Stimulated activated naive B cell treated with anti-CD40 and anti-IgM and Interleukin-4, amounts not matched to agents 10 μg/mL and 1 μg/mL and 100 μg/mL, for 72 hours (primary cell): ENCODE measurements at places on chromosomes 4 and X.

DNA sequence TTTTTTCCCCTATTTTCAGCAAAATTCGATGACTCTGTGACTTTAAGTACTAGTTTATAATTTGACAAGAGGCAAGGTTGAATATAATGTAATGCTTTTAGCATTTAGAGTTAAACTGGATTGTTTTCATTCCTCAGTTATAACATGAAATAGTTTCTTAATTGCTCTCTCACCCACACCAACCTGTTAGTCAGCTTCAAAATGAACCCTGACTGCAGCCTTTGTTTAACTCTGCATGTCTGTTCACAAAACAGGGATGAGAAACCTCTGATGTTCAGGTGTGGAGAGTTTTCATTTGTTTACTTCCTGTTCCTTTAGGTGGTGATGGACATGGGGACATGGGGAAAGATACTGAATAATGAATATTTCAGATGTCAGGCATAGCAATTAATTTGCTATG, 49.9 kb upstream of the MND1 start:
- DNase-seq, result no peak

DNA sequence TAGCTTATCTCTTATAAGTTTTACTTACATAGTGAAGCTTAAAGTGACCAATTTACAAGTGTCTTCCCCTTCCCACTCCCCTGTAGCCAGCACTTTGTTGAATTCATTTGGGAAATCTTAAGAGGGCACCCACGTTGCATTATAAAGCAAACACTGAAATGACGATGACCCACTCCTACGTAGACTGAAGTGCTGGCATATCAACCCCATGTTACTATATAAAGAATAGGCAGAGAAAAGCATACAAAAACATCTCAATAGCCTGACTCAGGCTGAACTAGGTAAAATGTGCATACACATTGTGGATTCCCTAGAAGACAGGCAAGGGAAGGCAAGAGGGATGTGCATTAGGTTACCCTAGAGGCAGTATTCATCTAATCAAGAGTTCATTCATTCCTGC, 313.4 kb downstream of the TENM3 start:
- DNase-seq, result no peak

- DNase-seq, result no peak
Measured at GRCh38 chrX:124018023-124018422, 56.5 kb downstream of the STAG2 start.

GRCh38 chrX:40579900-40580536, 752 bp upstream of the ATP6AP2 start:
- DNase-seq, result no peak

DNA sequence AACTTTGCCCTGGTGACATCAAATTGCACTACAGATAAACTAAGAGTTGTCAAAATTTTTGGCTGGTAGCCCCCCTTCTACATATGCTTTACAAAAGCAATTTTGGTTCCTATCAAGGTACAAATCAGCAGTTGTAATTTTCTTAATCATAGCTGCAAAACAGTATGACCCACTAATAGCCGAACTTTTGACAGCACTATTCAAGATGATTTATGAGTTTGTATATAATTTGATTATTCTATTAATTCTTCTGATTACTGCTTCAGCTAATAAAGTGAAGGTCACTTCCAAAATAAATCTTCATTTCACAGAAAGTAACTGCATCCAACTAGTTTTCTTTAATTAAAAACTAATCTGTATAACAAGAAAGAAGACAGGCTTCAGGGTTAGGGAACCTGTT, 119.6 kb downstream of the CHM start:
- DNase-seq, result no peak

DNA sequence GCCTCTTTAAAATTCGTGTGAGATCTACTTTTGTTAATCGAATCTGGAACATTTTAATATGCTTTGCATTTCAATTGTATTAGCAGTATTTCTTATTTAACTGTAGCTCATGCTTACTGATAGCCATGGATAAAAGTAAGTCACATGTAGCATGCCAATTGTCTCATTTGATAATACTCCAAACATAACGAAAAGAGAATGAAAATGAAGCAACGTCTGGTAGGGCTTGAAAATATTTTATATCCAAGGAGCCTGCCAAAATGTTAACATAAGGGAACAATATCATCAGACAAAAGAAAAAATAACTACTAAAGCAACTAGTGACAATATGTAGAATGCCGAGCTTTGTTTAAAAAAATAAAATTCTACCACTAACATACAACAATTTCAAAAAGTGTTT, 94.1 kb upstream of the MID1 start:
- no peak for DNase-seq

DNA sequence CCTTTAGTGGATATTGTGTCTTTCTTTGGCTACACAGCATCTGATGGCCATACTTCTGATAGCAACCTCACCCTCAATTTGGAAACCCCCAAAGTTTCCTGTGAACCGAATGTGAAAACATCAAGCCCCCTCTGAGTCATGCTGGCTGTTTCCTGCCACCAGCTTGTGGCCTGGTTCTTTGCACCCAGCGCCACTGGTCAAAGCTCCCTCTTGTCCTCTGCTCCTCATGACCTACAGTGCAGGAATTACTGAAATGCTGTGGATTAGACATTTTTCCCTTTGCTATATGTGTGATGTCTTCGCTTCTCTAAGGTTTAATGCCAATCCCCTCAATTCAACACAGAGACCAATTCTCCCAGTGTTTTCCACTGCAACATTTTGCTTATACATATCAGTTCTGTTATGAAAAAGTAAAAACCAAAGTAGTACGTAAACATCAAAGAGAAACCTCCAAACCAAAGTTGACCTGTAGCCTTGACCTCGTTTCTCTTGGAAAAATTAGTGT, 224.0 kb upstream of the TENM3 start:
- DNase-seq, result no peak

- DNase-seq, result no peak
Measured at GRCh38 chr4:26003056-26003455, 89.0 kb downstream of the SMIM20 start.

- DNase-seq, result no peak
Measured at GRCh38 chr4:151519728-151520415, 110.9 kb downstream of the FHIP1A start.

- DNase-seq, result no peak
Measured at GRCh38 chr4:139919004-139919403, 235.0 kb downstream of the MAML3 start.

DNA sequence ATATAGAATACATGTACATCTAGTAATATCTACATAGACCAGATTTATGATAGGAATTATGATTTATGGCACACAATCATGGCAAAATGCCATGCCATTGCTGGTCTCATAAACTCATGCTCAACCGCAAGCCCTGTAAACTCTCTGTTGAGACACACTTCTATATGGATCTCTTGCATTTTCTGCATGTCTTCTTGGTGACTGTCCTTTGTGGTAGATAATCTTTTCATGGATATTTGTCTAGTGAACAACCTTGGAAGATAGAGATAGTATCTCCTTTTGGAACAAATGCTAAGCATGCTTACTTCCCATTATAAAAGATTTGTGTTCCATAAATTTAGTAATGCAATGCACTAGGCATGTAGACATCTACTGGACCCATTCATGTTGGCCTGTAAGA, 328.0 kb downstream of the NAF1 start:
- no peak for DNase-seq

- DNase-seq, result no peak
Measured at GRCh38 chrX:7218321-7219152, 70.6 kb upstream of the PUDP start.

DNA sequence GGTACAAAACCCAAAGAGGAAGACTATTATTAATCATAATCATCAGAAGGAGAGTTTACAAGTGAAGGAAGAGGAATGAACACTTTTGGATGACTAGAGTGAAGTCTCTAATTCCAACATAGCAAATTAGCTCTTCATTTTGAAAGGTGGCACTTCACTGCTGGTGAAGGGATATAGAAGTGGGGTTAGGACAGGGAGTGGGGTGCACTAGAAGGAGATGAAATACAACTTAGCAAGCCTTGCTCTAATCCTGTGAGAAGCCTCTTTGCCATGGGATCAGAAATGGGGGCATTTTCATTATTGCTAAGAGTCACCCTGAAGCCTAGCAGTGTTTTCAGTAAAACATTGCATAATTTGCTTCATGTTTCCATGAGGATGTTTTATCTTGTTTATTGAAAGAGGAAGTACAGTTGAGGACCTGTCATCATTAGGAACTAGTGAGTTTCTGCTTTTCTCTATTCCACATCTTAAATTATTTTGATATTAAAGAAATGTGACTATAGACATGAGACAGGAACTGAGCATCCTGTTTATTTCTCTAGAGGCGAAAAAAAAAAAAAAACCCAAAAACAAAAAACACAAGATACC, 9.3 kb upstream of the GRPR start:
- no peak for DNase-seq

DNA sequence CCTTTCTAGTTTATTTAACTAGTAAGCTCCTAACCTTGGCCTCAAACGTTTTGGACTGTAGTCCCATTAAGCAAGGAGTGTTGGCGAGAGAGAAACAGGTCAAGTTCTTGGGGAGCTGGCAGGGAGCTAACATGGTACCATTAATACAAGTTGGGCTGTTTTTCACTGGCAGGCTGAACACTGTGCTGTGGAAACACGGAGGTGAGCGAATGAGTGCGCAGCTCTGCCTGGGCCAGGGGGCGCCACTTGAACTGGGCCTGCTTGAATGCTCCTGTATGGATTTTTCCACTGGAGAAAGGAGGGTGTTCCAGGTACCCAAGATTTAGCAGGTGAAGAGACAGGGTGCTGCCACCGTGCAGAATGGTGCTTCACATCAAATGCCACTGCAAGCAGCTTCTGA, 7.4 kb upstream of the SMS start:
- no peak for DNase-seq

DNA sequence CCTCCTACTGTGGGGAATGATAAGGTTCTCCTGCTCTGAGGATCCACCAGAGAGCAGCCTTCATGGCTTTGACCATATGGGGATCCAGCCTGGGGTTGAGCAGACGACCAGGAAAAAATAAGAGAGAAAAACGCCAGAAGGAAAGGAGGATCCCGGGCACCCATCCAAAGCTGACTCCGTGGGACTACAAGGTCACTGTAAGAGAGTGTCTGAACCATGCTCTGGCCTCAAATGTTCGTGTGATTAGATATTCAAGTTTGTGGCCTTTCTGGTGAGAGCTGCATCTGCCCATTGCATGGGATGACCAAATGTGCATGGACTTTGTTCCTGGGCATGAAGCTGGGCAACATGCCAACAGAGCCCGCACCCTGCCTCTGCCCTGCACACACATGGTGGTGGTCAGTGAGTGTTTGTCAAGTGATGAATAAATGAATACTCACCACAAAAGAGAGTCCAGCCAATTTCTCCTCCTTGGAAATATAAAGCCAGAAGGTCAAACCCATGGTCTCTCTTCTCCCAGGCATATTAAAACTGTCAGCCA, 346.0 kb upstream of the GATB start:
- DNase-seq, result no peak

- DNase-seq, result no peak
Measured at GRCh38 chr4:158168606-158169005, 4.2 kb downstream of the GASK1B start.

DNA sequence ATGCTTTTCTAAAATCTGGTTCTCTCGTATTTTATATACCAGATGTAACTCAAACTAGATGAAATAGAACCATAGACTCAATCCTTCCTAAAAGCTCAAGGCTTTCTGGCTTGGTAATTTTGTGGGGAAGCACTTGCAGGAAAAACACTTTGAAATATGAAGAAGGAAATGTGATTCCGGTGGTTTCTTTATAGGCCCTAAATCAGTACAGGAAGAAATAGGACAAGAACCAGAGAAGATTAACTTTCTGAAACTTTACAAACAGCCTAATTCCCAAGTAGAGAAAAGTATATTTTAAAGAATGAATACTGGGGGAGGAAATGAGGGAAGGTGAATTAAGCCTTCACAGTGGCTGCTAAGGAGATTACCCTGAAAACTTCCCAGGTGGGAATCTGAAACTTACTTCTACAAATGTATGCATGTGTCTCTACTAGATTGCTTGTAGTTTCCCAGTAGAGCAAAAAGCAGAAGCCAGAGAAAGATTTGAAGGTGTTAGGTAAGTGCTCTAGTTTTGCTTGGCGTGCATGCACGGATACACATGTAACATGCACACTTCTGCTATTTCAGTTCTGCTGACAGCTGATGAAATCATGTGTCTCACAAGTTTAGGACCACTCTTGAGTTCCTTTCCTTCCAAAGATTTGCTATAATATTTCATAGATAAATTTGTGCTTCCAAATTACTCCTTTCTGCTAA, 92.1 kb downstream of the AFF1 start:
- DNase-seq, result peak; percentile 35
